ENCODE measurements at places on chromosomes 3 and 15.

- no peak for DNase-seq
These were observed 56.8 kb downstream of the ATP2C1 start for GRCh38 chr3:130950641-130951040.

- no peak for DNase-seq
These were observed 18.6 kb upstream of the PRR23E start for GRCh38 chr3:127174284-127174683.

DNA sequence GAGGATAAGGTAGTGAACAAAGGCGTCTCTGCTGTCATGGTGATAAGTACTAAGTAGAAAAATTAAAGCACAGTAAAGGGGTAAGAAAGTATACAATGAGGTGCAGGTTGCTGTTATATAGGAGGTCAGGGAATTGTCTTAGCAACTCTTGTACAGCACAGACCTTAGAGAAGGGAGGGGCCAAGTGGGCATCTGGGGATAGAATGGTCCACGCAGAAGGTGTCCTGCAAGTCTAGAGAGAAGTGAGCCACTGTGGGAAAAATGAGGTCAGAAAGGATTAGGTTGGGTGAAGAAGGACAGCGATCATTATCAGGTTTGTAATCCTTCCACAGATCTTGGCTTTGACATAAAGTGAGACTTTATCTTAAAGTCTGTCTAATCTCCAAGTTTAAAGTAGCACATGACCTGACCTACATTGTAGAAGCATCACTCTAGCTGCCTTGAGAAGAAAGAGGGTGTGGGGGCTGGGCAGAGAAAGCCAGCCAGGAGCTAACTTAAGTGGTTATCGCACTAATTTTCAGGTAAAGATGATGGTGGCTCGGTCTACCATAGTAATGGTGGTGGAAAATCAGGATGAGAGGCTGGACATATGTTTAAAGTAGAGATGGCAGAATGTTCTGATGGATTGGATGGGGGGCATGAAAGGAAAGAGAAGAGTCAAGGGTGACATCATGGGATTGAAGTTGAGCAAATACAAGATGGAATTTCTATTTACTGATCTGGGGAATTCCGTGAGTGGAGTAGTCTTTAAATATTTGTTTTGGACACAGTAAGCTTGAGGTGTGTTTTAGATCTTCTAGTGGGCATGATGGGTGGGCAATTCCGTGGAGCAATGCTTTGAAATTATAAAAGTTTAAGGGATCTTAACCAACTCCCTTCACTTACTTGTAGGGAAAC lies 919.2 kb downstream of the ROBO1 start:
- no peak for DNase-seq

DNA sequence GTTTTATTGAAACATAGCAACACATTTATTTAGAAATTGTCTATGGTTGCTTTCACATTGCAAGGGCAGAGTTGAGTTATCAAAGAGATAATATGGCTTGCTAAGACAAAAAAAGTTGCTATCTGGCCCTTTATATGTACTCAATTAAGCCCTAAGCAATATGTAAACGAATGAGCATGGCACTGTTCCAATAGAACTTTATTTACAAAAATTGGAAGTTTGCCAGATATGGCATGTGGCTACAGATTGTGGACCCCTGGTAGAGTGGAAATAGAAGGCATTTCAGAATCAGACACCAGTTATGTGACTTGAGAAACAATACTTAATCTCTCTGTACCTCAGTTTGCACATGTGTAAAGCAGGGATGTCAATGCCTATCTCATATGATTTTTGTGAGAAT lies 515.6 kb upstream of the SGO1 start:
- no peak for DNase-seq

DNA sequence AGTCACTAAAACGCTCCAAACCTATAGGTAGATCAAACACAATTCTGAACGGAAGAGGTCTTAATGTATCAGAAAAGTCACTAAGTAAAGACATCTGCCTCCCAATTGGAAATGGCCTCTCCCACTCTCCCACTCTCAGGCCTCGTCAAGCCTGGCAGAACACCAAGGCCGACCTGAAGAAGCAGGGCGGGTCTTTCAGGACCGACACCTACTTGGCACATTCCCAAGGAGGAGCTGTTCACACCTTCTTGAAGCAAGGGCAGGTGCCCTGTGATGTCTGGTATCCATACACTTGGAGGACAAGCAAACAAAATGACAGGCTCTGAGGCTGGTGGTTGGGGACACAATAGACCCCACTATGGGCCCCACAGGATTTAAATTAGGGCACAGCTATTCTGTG lies 30.0 kb downstream of the XXYLT1 start:
- DNase-seq: no peak

GRCh38 chr3:125179884-125180240 lies 32.7 kb downstream of the SLC12A8 start:
- DNase-seq: no peak
